CD4-positive, alpha-beta T cell treated with Interleukin-15 for 4 hours (primary cell): ENCODE measurements at places on chromosomes 7 and 10.

DNA sequence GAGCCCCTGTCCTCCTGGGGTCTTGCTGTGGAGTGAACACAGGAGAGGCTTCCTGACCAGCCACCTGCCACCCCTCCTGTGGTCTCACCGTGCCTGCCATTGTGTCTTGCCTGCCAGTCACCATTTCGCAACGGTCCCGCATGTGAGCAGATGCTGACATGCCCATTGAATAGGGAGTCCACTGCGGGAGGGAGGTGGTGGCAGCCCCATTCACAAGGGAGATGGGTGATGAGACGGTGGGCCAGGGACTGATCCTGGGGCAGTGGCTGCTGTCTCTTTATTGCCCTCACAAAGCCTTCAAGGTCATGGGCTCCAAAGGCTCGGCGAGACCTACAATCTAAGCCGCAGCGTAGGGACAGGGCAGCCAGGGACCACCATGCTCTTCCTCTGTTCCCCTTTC lies 76.0 kb upstream of the NPTX2 start:
- no peak for DNase-seq

- DNase-seq = no peak
Observed at GRCh38 chr7:65910237-65910636, 37.4 kb downstream of the VKORC1L1 start.

GRCh38 chr10:6267941-6268340 lies 65.2 kb downstream of the PFKFB3 start:
- no peak for DNase-seq

DNA sequence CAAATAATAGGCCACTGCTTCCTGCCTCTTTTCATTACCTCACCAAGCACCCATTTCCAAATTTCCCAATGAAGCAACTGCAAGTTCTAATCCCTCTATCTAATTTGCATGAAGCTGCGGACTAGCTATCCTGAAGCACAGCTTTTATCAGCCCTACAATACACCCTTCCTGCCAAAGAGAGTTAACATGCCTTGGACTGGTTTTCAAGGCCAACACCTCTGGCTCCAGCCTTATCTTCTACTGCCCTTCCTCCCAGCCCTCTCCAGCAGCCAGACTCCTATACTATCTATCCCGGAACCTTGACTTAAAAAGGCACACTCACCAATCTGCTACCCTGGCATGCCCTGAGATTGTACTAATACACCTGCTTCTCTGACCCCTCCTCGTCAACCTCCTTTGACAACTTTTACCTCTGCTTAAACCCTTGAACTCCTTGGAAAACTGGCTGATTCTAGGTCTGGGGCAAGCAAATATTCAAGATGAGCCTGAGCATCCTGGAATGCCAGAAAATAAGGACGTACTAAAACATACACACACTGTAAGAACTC lies 73.4 kb downstream of the SGMS1 start:
- no peak for DNase-seq

- DNase-seq = no peak
Observed at GRCh38 chr10:43817368-43817767, 168.7 kb upstream of the ZNF32 start.
